Sigmoid colon (tissue), 7 donors: ENCODE measurements at places on chromosomes 4 and X. TPM values are rescaled to one million over a fixed set of nuclear protein-coding genes. Genes with fewer than 3 reads are reported as not detected.

Gene MAGEE1
- polyA plus RNA-seq: not detected

- DNase-seq: no peak
Measured at GRCh38 chr4:94235825-94236224, 28.2 kb downstream of the SMARCAD1 start.

GRCh38 chr4:29565256-29565655, 1154.9 kb upstream of the PCDH7 start:
- DNase-seq: no peak

GRCh38 chr4:6641164-6641970, 882 bp downstream of the MRFAP1 start:
- no peak for DNase-seq

DNA sequence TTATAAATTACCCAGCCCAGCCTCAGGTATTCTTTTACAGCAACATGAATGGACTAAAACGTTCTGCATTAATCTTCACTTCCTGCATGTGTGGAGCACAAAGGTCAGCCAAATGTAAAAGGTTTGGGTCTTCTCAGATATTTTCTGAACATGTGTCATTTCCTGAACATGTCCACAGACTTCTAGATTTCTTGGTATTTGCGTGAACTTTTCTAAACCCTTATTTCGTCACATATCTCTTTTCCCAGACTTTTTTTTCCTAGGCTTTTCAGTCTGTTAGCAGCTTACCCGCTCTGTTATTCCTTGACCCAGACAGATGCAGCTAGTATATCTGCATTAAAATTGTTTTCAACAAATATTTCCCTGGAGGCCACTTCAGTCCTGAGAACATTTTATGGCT, 57.3 kb upstream of the USP51 start:
- DNase-seq: no peak

- DNase-seq: no peak
Measured at GRCh38 chrX:96763608-96764007, 79.0 kb downstream of the DIAPH2 start.

Gene FAM47E
- 5.4 TPM for polyA plus RNA-seq

GRCh38 chrX:9789555-9789954, 3.3 kb downstream of the SHROOM2 start:
- DNase-seq: no peak

- DNase-seq: no peak
Measured at GRCh38 chr4:151712777-151713176, 48.0 kb downstream of the GATB start.

- no peak for DNase-seq
Measured at GRCh38 chrX:148535639-148536038, 35.2 kb downstream of the AFF2 start.

Gene MAGEB4
- not detected for polyA plus RNA-seq

- DNase-seq: no peak
Measured at GRCh38 chr4:153527690-153528089, 61.5 kb downstream of the TMEM131L start.

Gene TFE3
- polyA plus RNA-seq: 21.0 TPM

Gene PCDH7
- polyA plus RNA-seq: 0.60 TPM

DNA sequence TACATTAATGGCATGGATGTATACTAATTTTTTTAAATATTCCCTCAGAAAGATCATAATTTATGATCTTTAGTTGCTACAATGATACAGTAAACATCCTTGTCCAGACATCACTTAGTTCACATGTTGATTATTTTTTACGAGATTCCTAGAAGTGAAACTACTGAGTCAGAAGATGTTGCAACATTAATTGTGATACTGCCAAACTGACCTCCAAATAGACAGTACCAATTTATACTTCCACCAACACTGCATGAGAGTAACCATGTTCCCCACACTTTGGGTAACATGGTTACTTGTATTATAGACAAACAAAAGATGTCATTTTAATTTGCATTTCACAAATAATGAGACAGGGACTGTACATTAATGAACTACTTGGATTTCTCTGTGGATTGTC, 19.6 kb downstream of the RCHY1 start:
- no peak for DNase-seq

- no peak for DNase-seq
Measured at GRCh38 chrX:6941041-6941440, 206.5 kb upstream of the STS start.

Gene ATP8A1
- 2.4 TPM for polyA plus RNA-seq

DNA sequence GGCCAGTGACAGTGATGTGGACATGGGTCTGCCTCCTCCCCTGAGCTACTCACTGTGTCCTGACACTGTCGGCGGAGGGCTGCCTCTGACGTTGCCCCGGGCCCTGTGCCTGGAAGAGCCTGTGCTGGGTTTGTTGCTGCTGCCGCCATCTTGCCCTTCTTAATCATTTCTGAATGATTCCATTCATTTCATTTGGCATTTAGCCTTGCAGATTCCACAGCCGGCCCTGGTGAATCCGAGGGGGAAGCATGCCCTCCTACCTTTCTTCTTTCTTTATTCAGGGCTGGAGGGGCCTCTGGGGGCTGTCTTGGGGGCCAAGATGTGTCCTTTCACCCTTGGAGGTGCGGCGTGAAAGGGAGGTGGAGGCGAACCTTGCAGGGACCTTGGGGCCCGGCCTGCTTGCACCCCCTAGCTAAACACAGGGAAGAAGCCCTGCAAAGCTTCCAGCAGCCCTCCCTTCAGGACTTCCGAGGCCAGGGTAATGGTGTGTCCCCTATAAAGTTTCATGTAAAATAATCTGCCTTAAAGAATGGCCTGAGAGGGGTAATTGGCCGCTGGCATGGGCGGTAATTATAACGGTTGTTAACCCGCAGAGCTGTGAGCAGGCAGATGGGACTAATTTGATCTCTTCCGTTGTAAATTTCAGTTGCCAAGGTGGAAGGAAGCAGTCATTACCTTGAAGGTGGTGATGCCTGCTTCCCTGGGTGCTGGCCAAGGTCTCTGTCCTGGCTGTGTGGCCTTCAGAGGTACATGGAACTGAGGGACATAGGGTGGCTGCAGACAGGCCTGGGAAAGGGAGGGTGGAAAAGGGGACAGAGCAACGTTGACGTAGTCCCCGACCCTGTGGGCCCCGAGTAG, 92.3 kb downstream of the PSAPL1 start:
- DNase-seq: no peak

DNA sequence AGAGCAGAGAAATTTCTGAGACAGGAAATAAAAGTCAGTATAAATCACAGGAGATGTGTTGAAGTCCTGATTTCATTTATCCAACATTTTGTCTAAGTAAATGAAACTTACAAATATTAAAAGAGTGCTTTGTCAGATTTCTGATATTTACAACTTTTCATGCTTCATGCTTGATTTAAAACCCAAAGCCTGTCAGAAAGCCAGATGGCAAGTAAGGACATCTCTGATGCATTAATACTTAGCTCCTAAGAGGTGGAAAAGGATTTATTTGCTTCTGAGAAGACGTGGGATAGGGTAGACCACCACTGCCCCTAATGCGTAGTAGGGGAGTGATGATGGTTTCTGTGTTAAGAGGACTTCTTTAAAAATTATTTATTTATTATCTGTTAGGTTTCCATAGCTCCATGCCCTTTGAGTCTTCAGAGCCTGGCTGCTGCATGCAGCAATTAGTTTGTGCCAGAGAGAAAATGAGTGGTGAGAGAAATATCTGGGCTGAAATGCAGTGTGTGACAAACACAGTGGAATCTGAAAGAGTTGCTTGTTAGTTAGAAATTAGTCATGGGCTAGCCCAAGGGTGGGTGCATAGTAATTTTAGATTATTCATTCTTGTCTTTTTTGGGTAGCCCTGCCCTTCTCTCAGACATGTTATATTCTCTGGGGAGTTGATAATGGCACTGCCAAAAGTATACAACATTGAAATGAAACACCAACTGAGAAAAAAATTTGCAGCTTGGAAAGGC, 333.8 kb downstream of the C4orf33 start:
- DNase-seq: no peak

DNA sequence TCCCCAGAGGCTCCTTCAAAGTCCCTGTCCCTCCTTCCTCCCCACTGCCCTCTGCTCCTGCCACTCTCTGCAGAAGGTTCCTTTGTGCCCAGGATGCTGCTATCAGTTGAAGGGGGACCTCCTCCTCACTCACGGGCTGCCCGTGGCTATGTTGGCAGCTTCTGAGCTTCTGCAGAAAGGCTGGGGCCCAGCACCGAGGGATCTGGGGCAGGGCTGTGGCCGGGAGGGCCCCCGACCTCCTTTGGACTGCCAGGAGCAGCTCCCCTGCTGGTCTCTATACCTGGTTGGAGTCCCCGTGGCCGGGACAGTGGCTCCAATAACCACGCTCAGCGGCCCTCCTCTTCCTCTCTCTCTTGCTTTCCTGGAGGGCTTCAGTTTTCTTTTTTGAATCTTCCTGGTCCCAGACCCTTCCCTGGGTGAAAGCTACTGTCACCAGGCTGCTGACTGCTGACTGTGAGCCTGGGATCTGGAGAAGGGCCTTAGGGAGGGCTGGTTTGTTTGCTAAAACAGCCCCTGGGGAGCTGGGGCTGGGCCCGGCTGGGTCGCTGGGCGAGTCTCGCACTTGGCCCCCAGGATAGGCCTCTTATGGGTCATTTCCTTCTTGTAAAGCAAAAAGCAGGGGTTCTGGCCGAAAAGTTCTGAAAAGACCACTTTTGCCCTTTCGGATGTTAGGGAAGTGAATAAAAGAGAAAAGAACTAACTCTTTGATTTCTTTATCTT, 46.9 kb downstream of the SORCS2 start:
- no peak for DNase-seq

DNA sequence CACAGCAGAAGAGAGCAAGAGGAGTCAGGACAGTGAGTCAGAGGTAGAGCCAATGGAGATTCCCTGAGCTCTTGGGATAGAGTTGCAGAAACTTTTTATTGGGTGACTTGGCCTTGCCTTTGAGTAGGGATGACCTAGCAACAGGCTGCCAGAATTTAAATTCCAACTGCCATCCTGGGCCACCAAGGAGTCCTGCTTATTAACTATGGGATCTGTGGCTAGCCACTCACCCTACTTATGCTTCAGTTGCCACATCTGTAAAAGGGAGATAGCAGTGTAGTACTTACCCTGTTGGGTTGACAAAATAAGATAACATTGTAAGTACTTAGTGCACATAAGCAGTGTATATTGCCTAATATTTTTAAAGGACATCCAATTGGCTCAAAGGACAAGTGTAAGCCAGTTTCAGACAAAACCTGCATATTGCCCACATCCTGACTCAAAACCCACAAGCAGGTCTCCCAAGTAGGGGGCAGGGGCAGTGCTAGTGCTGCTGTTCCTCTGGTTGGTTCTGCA, 43.5 kb upstream of the TMEM164 start:
- no peak for DNase-seq

Gene CNGA1
- polyA plus RNA-seq: 0.90 TPM

GRCh38 chr4:86917212-86918039, 17.4 kb upstream of the AFF1 start:
- no peak for DNase-seq

DNA sequence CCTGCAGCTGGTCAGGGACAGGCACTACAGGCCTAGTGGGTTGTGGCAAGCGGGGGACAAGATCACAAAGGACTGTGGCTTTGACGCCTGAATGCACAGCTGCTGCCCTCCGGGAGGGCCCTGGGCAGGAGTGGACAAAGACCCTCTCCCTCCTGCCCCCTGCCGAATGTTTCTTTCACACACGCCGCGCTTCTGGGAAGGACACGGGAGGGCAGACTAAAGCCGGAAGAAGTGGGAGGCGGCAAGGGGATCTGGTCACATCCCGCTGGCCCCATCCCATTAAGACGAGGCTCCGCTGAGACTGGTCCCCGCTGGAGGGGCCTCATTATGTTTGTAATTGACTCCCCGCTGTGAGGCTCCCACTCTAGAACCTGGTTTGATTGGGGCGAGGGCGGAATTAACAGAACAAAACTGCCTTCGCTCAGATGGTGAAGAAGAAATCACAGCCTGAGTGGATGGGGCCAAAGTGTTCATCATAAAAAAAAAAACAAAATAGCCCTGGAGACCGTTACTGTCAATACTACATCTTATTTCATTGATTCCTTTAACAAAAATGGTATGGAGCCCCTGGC, 37.8 kb upstream of the PSAPL1 start:
- DNase-seq: no peak

GRCh38 chrX:57677132-57677858, 2.8 kb downstream of the NLRP2B start:
- no peak for DNase-seq

Gene NXF2
- polyA plus RNA-seq: not detected

- DNase-seq: no peak
Measured at GRCh38 chr4:182583703-182584415, 333.3 kb downstream of the DCTD start.

Gene PCYT1B
- not detected for polyA plus RNA-seq

DNA sequence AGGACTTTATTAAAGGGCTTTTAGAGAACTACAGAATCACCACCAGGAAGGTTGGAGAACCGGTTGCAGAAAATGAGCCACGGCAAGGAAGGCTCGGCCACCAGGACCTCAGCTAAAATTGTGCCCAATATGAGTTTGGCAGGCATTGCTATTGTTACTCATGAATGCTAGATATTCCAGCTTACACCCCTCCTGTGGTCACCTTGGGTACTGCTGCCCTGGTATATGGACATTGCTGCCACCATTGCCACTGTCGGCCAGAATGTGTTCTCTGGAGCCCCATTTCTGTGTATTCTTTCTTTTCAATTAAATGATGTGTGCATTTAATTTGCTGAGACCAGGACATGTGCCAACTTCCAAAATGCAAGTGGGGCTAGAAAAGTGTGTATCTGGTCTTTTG, 626.7 kb upstream of the BOD1L1 start:
- DNase-seq: no peak

Gene TACR3
- polyA plus RNA-seq: not detected

DNA sequence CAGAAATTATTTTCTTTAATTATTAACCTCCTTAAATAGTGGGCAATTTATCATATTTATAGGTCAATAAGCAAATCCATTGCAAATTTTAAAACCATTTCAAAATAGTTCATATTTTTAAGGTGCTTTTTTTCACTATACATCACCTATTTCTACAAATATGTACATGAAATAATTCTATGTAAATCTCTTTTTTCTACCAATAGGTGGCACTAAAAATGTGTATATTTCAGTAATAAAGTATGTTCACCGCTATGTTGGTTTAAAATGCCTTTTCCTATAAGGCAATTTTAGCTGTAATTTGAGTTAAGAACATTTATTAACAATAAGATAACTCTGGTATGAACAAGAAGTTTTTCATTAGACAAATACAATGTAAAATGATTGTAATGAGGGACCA, 672.2 kb downstream of the KCTD8 start:
- DNase-seq: no peak

DNA sequence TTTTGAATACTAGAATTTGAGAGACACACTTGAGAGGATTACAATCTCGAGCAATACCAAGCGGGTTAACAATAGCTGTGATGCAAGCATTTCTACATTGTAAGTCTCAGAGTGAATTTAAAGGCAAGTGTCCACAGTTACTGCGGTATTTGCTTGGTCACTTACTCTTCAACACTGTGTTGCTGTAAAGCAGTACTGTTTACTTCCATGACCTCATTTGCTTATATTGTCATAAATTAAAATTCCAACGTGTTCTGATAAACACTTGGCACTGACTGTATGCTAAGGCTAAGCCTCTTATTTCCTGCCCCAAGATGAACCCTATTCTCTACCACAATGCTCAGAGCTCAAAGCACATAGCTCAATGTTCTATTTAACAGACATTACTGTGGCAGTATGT, 11.1 kb downstream of the EXOC1L start:
- DNase-seq: no peak
